ENCODE measurements at places on chromosomes 11 and 22.

- DNase-seq: no peak
These were observed 72.2 kb downstream of the CCDC73 start for GRCh38 chr11:32722255-32722654.

- no peak for DNase-seq
These were observed 126.4 kb upstream of the C11orf58 start for GRCh38 chr11:16611926-16612565.

DNA sequence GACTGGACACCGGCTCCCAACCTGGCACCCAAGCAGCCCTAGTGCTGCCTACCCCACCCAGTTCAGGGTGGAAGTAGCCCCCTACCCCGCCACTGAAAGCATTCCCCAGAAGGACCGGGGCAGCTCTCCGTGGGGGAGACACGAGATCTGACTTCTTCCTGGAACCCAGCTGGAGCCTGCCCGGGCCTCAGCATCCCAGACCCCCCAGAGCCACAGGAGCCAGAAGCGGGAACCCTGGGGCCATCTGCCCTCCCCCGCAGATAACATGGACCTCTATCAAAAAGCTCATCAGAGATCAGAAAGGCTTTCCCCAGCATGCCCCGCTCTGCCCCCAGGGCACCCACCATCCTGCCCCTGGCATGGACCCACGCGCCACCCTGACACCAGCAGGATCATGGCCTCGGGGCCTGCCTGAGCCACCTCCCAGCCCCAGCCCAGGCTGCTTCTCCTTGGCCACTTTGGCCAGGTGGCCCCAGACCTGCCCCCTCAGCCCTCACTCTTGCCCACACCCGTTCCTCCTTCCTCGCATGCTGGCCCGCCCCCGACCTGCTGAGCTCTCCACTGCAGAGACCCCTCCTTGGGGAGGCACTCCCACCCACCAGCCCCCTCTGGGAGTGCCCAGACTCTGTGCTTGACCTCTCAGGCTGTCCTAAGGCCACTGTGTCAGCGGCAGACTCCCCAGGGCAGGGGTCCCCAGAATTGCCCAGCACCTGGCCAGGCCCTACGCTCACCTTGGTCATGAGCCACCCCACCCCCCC is 17.1 kb downstream of the WNT7B start:
- DNase-seq: no peak

DNA sequence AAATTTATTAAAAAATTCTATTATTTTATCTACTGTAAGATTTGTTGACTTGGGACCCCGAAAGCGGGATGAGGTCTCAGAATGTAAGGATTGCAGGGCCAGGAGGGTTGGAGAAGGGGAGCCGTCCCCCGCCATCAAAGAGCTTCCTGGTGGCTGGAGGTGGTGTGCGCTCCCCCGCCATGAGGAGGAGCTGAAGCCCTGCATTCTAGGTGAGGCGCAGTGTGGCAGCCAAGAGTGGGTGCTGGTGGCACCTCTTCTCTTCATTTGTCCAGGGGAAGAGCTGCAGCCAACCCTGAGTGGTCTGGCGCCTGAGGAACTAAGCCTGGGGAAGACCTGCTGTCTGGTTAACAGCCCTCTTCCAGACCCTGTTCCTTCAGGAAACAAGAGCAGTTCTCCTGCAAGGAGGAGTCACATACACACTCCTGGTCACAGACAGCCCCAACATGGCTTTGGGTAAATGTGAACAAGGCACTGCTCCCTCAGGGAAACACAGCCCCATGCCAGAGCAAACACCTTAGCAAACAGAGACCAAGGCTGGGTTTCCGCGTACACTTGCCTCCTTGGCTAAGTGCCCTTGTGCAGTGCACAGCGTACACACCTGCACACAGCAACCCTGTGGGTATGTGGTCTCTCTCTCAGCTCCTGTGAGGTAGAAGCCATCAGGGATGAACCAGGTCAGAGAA is 17.3 kb downstream of the RTN4RL2 start:
- DNase-seq: no peak

GRCh38 chr11:10930972-10931760 is 73.3 kb upstream of the ZBED5 start:
- no peak for DNase-seq

GRCh38 chr11:71305041-71305440 is 52.7 kb upstream of the SHANK2 start:
- DNase-seq: no peak

GRCh38 chr22:23243006-23243573 is 62.8 kb downstream of the BCR start:
- peak; percentile 85 for DNase-seq

DNA sequence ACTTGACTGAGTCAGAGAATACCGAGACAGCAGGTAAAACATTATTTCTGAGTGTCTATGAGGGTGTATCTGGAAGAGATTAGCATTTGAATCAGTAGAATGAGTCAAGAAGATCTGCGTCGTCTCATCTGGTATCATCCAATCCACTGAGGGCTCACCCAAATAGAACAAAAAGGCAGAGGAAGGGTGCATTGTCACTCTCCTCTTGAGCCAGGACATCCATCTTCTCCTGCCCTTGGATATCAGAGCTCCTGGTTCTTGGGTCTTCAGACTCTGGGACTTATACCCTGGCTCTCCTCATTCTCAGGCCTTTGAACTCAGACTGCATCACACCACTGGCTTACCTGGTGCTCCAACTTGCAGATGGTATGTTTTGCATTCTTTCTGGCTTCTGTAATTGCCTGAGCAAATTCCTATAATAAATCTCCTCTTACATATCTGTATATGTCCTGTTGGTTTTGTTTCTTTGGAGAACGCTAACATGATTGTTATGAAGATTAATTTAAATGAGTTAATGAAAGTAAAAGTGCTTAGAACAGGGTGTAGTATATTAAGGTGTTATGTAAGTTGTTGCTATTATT is 49.3 kb downstream of the ME3 start:
- no peak for DNase-seq

DNA sequence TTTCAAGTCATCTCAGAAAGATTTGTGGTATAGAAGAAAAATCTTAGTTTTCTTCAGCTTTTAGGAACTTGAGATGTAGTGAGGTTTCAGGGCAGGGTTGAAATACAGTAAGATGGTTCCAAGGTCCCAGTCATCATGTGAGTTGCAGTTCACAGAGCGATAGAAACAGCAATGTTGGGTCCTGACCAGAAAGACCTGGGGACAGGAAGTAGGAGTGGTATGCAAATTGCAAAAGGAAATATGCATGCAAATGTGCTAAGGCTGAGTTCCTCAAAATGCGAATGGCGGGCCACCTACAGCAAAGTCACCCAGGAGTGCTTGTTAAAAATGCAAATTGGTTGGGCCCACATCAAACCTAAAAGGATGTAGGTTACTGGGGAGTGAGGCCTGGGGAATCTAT is 1032.7 kb upstream of the TENM4 start:
- no peak for DNase-seq

DNA sequence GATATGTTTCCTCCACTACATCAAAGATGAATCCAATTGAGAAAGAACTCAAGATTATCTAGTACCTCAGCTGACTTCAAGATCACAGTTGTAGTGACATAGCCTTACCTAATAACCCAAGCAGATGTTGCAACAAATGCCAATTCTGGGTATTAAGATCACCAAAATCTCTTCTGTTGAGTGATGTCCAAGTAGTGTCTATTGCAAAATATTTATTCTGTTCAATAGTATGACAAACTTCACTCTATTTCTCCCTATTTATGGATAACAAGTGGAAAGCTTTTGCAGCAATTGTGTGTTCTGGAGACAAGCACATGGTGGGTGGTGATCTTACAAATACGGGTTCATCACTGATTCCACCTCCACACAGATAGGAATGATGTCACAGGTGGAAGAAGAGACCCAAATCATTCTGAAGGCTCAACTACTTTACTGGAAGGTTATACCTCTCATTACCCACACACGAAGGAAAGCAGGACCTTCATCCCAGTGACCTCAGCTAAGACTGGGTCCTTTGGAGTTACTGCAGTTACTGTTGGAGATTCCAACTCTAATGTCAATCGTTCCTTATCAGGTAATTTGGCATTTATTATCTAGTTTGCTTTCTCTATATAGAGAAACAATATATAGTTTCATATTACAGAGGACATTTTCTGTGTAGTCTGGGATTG is 72.0 kb downstream of the CD44 start:
- no peak for DNase-seq

DNA sequence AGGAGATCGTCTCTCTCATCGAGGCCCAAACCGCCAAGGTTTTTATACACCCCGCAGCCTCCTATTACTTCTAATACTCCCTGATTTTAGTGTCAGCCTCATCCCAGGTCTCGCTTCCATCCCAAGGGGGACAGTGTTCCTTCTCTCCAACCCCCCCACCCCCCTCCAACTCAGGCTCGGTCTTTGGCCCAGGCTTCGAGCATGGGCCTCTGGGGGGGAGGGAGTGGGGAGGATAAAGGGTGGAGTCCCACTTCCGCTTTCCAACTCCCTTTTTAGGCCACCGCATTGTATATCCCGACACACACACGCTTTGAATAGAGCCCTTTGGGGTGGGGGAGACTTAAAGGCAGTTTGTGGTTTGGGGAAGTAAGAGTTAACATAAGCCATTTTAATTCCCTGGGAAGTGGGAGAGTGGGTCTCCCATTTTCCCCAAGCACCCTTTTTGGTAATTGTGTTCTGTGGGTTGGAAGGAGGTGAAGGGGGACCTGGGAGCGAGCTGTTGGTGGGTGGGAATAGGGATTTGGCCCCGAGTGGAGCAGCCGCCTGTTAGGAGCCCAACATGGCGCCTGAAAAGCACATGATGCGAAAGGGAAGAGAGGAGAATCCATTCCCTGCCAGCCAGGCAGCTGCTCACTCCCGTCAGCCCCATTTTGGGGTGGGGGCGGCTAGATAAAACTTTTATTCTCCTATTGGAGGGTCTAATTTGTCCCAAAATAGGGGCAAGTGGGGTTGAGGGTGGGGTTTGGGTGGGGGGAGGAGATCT is 844 bp downstream of the PCF11 start:
- DNase-seq: peak; percentile 48

DNA sequence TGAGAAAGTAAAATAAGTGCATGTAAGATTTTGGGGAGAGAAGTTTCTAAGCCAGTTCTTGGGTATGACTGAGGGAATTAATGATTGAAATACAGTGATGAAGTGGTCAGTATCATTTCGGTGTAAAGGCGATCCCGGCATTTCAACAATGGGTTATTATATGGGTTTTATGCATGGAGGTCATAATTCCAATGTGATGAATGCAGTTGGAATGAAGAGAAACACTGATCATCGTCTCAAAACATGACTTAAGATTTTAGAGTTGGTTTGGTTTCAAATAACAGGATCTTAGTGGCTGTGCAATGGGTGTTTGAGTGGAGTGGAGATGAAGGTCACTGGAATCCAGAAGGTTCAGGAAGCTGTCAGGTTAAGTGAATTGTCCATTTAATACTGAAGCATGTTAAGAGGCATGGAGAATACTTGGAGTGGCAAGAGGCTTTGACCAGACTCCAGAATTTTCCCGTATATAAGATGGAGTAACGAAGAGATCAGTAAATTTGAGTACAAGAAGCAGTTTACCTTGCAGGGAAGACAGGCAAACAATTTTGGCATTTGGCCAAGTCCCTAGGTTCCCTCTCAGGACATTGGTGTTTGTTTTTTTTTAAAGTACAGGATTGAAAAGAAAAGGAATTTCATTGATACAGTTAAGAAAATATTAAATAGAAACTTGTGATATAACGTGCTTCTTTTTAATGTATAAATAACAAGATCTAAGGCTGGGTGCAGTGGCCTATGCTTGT is 96.4 kb upstream of the BIRC3 start:
- DNase-seq: no peak

DNA sequence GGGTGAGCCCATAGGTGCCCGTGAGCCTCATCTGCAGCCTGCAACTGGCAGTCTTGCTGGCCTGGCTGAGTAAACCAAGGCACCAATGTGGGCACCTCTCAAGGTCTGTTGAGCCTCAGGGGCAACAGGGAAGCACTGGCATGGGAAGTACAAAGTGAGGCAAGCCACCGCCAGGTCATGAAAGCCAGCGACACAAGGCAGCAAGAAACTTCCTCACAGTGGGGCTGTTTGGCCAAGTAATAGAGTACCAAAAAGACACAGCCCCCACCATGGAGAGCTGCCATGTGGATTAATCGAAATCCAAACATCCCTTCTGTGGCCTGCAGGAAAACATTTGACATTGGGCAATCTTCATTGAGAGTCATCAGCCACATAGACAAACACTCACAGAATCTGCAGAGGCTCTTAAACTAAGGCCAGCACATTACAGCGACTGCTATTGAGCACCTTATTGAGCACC is 43.6 kb upstream of the FIBIN start:
- no peak for DNase-seq

GRCh38 chr11:129314371-129314770 is 61.3 kb upstream of the BARX2 start:
- no peak for DNase-seq

GRCh38 chr11:119421351-119421750 is 1.6 kb downstream of the THY1 start:
- no peak for DNase-seq

DNA sequence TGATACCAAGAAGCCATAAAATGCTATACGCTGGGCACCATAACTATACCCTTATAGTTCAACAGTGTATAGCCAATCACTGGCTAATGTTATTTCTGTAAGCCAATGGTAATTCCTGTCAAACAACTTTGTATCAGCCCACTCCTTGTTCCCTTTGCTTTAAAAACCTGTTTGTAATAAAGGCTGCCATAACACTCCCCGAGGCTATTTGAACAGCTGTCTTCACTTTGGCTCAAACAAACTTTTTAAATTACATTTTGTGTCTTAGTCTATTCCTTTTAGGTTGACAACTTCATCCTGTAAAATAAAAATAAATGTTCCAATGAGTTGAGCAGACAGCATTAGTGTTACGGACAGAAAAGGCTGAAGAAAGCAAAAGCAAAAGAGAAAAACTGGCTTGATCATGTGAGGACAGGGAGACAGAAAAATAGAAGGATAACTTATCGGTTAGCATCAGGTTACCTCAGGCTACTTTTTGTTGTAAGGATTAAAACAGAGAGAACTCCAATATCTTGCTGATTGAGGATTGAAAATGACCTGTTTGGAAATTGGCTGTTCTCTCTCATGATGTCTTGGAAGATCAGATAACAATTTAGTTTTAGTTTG is 95.0 kb downstream of the AASDHPPT start:
- no peak for DNase-seq
